ENCODE measurements at places on chromosomes 13 and 19. TPM values are rescaled to one million over a fixed set of nuclear protein-coding genes. Genes with fewer than 3 reads are reported as not detected.

S1PR4 gene
- total RNA-seq: 43.4 TPM

DNA sequence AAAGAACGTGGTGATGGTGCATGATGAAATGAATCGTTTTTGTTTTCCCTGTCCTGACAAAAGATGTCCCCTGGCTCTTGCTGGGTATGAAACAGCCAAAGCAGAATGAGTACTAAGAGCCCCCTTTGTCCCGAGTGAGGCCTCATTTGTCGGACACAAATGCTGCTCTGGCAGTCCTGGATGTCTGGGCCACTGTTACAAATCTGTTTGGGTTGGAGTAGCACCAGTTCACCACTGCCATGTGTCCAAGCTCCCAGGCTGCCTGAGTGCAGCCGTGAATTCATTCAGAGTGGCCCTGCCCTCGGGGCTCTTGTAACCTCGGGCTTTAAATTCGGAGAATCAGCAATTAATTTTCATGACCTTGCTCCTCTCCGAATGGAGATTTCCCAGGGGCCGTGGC, 182.4 kb downstream of the NUFIP1 start:
- no peak overlapping the region for H3K27ac ChIP-seq
- H3K4me1 ChIP-seq: peaks cover 8% of the 10 kb centered on the region
- H3K4me3 ChIP-seq: no peak overlapping the region

DNA sequence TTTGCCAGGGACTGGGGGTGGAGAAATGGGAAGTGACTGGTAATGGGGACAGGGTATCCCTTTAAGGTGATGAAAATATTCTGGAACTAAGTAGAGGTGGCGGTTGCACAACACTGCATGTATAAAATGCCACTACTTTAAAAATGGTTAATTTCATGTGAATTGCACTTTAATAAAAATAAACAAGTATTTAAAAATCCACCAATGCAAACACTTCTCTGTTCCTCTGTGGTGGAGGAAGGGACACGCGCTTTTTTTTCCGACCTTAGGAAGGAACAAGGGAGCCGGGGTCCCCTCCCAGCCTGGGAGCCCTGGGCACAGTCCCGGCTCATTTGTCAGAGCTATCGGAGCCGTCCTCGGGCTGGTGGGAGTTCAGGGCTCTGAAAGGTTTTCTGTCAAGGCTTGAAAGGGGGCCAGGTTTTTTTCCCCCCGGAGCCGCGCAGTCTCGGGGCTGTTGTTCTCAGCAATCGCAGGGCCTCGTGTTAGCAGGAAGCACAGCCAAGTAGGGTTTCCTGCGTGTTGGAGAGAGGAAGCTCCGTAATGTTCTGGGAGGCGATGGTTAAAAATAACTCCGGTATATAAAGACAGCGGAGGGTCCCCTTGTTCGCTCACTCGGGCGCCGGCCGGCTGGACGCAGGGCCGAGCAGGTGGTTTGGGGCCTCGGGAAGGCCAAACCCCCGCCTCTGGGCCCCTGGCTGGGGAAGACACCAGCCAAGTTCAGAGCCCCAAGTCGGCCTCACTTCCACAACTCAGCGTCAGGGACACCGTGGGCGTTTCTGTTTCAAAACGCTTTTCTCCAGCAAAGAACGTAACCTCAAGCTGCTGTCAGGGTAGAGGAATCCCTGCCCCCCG, 41.2 kb upstream of the KLF2 start:
- peak; percentile 69 for DNase-seq
- H3K4me3 ChIP-seq: peak overlapping the region; percentile 75
- no peaks in the 10 kb centered on the region for H3K36me3 ChIP-seq
- H3K4me1 ChIP-seq: peaks cover 32% of the 10 kb centered on the region
- peaks cover 22% of the 10 kb centered on the region for H3K27me3 ChIP-seq

- H3K4me1 ChIP-seq: peaks cover 40% of the 10 kb centered on the region
- peak overlapping the region; percentile 92 for H3K4me3 ChIP-seq
- DNase-seq: peak; percentile 88
- no peaks in the 10 kb centered on the region for H3K27me3 ChIP-seq
- H3K36me3 ChIP-seq: peaks cover 4% of the 10 kb centered on the region
Observed at GRCh38 chr19:48637948-48638830, 1.0 kb upstream of the DBP start.

MYH14 gene
- not detected for total RNA-seq

DNA sequence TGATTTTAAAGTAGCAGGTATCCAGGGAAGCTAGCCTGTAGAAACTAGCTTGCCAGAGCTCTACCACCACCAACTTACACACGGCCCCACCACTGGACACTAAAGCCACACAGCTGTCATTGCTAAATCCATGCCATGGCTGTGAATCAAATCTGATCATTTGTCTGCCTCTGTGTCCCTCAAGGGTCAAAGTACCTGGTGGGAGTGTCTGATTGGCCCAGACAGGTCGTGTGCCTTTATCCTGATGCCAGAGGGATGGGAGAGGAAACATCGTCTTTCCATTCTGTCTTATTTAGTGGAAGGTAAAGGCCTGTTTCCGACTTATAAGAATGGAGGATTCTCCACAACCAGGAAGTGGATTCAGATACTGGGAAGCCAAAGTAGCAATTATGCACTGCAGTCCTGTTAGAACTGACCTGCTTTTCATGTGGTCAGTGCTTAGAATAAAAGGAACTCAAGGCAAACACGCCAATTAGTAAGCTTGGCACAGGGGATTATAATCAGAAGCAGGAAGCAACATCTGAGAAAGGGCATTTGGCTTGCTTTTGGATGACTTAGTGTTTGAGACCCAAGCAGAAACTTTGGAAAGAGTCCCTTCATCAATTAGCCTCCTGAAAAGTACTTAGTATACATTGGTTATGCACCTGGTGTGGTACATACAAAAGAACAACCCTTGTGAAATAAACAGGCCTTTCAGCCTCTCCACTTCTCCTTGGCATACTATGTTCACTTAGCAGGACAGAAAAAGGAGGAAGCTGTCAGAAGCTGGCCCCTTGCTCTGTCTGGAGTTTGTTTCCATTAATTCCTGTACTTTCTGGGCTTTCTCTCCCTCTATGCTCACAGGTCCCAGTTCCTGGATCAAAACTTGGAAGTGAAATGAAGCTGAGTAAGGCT, 192.4 kb downstream of the NUFIP1 start:
- no peaks in the 10 kb centered on the region for H3K36me3 ChIP-seq
- no peak for DNase-seq
- H3K27me3 ChIP-seq: no peaks in the 10 kb centered on the region
- no peaks in the 10 kb centered on the region for H3K4me1 ChIP-seq
- no peak overlapping the region for H3K27ac ChIP-seq

GRCh38 chr19:55341171-55341588, 1.5 kb downstream of the KMT5C start:
- H3K27ac ChIP-seq: peak overlapping the region; percentile 68
- peaks cover 8% of the 10 kb centered on the region for H3K27me3 ChIP-seq
- H3K36me3 ChIP-seq: peaks cover 5% of the 10 kb centered on the region
- peaks cover 13% of the 10 kb centered on the region for H3K4me1 ChIP-seq

DNA sequence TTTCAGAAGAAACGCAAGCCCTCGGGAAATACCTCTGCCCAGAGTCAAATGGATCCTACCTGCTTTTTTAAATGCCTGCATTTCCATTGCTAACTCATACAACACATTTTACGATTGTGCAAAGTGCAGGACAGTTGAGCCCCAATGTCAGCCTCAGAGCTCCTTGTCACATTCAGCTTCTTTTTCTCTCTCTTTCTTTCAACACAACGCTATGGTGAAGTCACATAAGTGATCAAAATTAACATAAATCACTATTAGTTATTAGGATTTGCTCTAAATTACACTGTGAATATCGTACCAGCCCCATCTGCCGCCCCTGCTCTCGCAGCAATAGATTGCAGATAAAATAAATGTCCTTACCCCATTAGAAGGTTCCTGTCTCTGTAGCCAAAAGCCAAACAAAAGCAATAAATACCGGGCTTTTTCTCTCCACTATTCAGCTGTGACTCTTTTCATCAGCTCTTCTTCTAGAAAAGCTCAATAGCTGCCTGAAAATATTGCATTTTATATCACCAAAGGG, 8.8 kb downstream of the POU4F1 start:
- peaks cover 12% of the 10 kb centered on the region for H3K4me1 ChIP-seq
- H3K27ac ChIP-seq: peak overlapping the region; percentile 65
- H3K36me3 ChIP-seq: peaks cover 3% of the 10 kb centered on the region

- peak; percentile 19 for DNase-seq
- peaks cover 11% of the 10 kb centered on the region for H3K27me3 ChIP-seq
- H3K27ac ChIP-seq: no peak overlapping the region
- peaks cover 4% of the 10 kb centered on the region for H3K4me1 ChIP-seq
Observed at GRCh38 chr13:106507560-106508274, 27.7 kb downstream of the EFNB2 start.

- H3K36me3 ChIP-seq: peaks cover 1% of the 10 kb centered on the region
- no peak overlapping the region for H3K27ac ChIP-seq
- no peaks in the 10 kb centered on the region for H3K4me1 ChIP-seq
- H3K27me3 ChIP-seq: no peaks in the 10 kb centered on the region
- DNase-seq: no peak
- no peak overlapping the region for H3K4me3 ChIP-seq
Observed at GRCh38 chr13:86992251-86992650, 678.9 kb upstream of the SLITRK5 start.

FREM2 gene
- total RNA-seq: 0.02 TPM

DNA sequence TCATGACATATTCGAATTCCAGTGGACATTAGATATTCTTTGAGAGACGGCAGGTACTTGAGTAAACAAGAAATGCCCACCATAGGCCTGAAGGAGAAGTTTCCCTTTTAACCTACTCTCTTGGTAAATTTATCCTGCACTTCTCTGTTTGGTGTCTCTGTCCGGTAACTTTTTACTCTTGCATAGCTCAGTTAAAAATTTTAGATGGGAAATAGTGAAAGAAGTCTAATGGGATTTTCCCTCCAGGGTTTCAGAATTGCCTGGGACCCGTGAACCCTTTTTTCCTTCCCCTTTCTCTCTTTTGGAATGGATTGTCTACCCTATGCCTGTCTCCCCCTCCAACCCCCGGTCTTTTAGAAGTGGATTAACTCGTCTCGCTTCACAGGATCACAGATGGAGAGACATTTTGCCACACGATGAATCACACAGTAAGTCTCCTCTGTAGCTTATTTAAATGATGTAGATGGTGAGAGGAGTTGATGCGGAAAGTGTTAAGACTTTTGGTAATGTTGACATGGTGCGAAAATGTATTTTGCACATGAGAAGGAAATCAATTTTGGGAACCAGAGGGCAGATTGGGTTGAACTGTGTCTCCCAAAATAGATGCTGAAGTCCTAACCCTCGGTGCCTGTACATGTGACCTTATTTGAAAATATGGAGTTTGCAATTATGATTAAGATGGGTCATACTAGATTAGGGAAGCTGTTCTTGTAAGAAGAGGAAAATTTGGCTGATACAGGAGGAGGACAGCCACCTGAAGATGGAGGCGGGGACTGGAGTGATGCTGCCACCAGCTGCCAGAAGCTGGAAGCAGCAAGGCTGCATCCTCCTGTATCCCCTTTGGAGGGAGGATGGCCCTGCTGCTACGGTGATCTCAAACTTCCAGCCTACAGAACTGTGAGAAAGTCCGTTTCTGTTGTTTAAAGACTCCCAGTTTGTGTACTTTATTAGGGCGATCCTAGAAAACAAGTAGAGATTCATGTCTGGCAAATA, 711 bp upstream of the MIPEP start:
- H3K36me3 ChIP-seq: no peaks in the 10 kb centered on the region
- DNase-seq: no peak
- peaks cover 27% of the 10 kb centered on the region for H3K4me1 ChIP-seq
- H3K27ac ChIP-seq: peak overlapping the region; percentile 62

DNA sequence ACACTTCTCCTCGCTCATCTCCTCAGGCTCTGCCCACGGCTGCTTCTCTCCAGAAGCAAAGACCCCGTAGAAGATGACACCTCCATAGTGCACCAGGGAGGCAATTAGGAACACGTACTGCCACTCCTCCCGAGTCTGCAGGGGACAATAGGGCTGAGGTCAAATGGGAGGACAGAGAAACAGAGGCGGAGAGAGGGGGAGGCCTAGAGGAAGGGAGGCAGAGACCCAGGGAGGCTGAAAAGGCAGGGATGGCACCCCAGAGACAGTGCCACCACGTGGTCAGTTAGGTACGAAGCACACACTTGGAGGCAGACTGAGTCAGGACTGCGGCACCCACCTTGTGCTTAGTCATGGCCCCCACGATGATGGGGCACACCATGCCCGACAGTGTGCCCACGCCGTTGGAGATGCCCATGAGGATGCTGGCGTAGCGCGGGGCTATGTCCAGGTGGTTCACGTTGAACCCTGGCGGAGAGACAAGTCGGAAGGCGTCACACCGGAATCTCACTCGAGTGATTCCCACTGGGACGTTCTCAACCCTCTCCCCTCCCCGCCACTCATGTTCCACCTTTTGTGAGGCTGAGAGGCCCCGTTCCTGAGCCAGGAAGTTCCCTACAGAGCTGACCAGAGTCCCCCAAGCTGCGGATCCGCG, 5.6 kb downstream of the GFY start:
- H3K4me3 ChIP-seq: no peak overlapping the region
- no peak overlapping the region for H3K27ac ChIP-seq

AXL gene
- 0.17 TPM for total RNA-seq

DNA sequence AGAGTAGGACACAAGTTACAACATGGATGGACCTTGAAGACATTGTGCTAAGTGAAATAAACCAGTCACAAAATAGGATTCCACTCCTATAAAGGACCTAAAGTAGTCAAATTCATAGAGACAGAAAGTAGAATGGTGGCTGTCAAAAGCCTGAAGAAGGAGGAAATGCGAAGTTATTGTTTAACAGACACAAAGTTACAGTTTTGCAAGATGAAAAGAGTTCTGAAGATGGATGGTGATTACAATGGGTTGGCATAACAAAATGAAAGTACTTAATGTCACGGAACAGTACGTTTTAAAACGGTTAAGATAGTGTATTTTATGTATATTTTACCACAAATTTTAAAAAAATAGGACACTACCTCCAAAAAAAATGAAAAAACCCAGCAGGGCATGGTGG, 34.8 kb downstream of the FOXO1 start:
- H3K27ac ChIP-seq: peak overlapping the region; percentile 86
- peaks cover 93% of the 10 kb centered on the region for H3K4me1 ChIP-seq
- H3K36me3 ChIP-seq: peaks cover 22% of the 10 kb centered on the region

LILRA2 gene
- not detected for total RNA-seq

BEST2 gene
- not detected for total RNA-seq

TTC9B gene
- total RNA-seq: not detected

CRLF1 gene
- total RNA-seq: not detected

- no peaks in the 10 kb centered on the region for H3K36me3 ChIP-seq
- peak overlapping the region; percentile 72 for H3K27ac ChIP-seq
- peaks cover 41% of the 10 kb centered on the region for H3K4me1 ChIP-seq
- peak; percentile 48 for DNase-seq
- peak overlapping the region; percentile 56 for H3K4me3 ChIP-seq
Observed at GRCh38 chr13:40271931-40272775, 394.3 kb downstream of the FOXO1 start.

Data from activated T-cell treated with anti-CD3 and anti-CD28 coated beads, Interleukin-2, amount 50 U/mL, for 72 hours (primary cell).